ENCODE measurements at places on chromosomes 6 and 20.

GRCh38 chr6:24935366-24936152 is at the start of gene RIPOR2:
Gene RIPOR2, minus strand, starts transcription at chr6:24935960. Its CDS starts 62 bp downstream, at chr6:24935898.
- DNase-seq: no peak

- DNase-seq: no peak
These were observed 10.4 kb downstream of the IGF2R start for GRCh38 chr6:159979136-159979874.

- no peak for DNase-seq
These were observed 16.9 kb upstream of the PTCRA start for GRCh38 chr6:42898891-42899361.

- no peak for DNase-seq
These were observed 303.1 kb downstream of the CDH26 start for GRCh38 chr20:60261333-60261732.

- no peak for DNase-seq
These were observed 964.6 kb upstream of the SLC35B3 start for GRCh38 chr6:9399916-9400315.
